ENCODE measurements at places on chromosomes 5 and 9.

GRCh38 chr9:125747765-125748445, 732 bp downstream of the PBX3 start:
- peak; percentile 9 for DNase-seq

- no peak for DNase-seq
Observed at GRCh38 chr5:60066502-60066901, 173.0 kb upstream of the PDE4D start.

DNA sequence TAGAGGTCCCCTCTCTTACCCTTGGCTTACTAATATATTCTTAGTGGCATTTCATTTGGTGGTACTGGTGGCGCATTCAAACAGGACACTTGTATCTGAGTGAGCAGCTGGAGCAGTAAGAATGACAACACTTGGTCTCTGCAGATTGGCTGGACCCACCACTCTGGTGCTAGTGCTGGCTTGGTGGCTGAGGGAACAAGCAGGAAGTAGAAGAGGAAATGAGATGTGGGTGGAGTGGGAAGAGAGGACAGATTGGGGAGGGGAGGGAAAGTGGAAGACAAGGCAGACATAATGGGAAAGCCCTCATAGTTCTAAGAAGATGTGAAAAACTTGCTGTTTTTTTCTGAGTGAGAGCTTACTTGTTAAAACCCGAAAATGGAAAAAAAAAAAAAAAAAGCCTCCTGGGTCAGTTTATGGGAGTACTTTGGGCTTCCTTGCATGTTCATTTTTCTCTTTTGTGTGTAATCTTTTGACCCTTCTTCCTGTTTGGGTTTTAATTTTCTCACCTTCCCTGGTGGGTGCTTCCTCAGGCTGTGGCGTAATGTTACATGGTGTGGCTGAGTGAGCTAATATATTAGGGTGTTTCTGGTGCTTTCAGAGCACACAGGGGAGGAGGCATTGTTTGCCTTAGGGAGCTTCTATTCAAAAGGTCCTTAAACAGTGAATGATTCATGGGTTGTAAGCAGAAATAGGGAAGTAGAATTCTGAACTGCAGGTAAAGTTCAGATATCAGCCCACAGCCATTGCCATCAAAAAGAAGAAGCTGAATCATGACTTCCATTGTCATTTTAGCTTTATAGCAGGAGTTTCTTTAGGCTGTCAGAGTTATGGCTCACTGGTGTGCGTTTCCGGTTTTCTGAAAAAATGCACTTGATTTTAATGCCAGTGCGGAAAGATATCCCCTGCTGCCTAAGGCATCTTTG, 52.3 kb downstream of the TLE4 start:
- peak; percentile 9 for DNase-seq

- no peak for DNase-seq
Observed at GRCh38 chr9:97564291-97565175, 63.1 kb downstream of the TMOD1 start.

- DNase-seq, result no peak
Observed at GRCh38 chr9:96331236-96331947, 29.4 kb upstream of the HSD17B3 start.

GRCh38 chr5:144203750-144204596, 33.3 kb downstream of the KCTD16 start:
- no peak for DNase-seq

GRCh38 chr9:16106021-16106571, 553.3 kb downstream of the CCDC171 start:
- DNase-seq, result no peak
